ENCODE measurements at places on chromosomes 1 and 21.

GRCh38 chr1:43836267-43836951, 97.2 kb upstream of the ARTN start:
- DNase-seq: no peak

GRCh38 chr1:204366759-204367158, 7.0 kb upstream of the PLEKHA6 start:
- no peak for DNase-seq

DNA sequence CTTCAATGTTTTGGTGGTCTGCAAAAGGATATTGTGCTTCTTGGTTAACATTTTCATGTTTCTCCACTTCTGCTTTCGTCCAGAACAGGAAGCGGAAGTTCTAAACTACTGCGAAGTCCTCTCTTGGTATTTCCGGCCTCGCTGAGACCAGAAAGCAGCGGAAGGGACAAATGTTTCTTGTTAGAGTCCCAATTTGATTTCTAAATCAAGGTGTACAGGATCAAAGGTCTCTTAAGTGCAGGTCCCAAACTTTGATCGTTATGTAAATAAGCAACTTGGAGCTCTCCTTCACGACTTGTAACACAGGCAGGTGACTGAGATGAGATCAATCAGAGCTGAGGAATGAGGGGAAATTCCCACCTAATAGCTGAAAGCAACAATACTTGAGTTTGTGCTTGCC, 40.1 kb upstream of the HMCN1 start:
- DNase-seq: no peak

DNA sequence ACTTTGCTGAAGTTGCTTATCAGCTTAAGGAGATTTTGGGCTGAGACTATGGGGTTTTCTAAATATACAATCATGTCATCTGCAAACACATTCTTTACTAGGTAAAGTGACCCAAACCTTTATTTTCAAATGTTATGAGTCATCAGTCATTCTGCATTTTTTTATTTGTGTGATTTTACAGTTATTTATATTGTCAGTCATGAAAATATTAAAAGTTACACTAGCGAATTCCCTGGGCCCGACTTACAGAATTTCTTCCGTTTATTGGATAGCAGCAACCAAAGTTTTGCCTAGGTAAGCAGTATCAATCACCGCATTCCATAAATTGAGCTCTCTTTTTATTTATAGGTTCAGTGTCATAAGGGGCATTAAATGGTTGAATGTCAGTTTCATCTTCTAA, 13.8 kb downstream of the OR2M5 start:
- no peak for DNase-seq

- DNase-seq: no peak
Observed at GRCh38 chr21:23160914-23161313, 2162.7 kb downstream of the NCAM2 start.

DNA sequence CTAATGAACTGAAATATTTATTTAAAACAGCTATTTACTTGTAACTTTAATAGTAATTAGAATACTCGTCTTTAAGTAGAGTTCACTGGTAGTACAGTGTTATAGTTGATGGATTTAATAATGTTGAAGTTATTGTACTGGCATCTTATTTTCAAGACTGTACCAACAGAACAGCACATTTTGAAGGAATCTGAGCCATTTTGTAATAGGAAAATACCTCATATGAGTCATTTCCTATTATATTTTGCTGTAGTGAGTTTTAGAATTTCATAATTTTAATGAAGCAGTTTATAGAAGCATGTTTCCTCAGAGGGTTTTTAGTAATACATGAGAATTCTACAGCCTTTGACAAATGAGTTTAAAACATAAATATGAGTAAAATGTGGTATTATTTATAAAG, 258.3 kb downstream of the OLFM3 start:
- DNase-seq: peak; percentile 60

DNA sequence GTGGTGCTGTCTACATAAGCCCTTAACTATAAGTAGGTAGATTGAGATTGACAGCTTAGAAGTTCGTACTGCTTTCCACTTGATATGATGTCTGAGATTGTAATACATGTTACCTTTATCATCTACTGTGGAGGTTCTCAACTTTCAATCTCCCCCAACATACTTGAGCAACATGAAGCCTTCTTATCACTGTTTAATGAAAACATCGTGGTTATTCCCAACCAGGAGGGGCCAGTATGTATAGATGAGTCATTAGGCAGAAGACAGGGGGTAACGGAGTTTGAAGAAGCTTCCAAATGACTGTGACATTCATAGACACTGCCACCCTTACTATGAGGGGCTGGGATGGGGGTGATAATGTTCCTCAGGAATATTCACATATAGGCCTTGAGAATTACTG, 36.0 kb downstream of the CENPF start:
- no peak for DNase-seq

GRCh38 chr1:54255026-54255702, 55.2 kb downstream of the MRPL37 start:
- DNase-seq: peak; percentile 56

- no peak for DNase-seq
Observed at GRCh38 chr1:3316340-3316943, 138.0 kb upstream of the ARHGEF16 start.

DNA sequence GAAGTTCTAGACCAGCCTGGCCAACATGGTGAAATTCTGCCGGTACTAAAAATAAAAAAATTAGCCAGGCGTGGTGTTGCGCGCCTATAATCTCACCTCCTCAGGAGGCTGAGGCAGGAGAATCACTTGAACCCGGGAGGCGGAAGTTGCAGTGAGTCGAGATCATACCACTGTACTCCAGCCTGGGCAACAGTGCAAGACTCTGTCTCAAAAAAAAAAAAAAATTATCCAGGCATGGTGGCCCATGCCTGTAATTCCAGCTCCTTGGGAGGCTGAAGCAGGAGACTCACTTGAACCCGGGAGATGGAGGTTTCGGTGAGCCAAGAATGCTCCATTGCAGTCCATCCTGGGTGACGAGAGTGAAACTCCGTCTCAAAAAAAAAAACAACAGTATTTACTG, 18.5 kb upstream of the RAB42 start:
- DNase-seq: no peak

DNA sequence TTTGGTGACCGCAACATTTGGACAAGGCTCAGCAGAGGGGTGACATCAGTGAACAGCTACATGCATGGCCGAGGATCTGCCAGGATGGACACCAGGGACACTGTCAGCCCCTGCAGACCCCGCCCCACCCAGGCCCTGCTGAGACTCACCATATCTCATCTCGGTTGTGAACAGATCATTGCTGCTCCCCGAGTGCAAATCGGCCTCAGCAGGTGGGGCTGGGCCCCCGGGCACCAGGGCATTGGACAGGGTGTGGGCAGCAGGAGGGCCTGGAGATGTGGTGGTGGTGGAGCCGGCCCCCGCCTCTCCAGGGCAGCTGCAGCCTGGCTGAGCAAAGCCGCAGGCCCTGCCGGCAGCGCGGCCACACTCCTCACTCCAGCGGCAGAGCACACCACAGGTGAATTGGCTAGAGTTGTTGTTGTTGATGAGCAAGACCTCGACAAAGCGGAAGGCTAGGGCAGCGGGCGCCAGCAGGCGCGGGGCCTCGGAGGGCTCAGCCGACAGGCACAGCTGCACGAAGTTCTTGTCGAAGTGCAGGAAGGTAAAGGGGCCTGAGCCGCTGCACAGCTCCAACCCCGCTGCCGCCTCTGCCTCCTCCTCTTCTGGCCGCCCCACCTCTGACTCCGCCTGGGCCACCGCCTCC, 8.2 kb downstream of the ADGRB2 start:
- no peak for DNase-seq

- DNase-seq: no peak
Observed at GRCh38 chr1:12094180-12094579, 31.1 kb downstream of the TNFRSF8 start.

GRCh38 chr1:46532498-46533178, 18.8 kb downstream of the KNCN start:
- no peak for DNase-seq

DNA sequence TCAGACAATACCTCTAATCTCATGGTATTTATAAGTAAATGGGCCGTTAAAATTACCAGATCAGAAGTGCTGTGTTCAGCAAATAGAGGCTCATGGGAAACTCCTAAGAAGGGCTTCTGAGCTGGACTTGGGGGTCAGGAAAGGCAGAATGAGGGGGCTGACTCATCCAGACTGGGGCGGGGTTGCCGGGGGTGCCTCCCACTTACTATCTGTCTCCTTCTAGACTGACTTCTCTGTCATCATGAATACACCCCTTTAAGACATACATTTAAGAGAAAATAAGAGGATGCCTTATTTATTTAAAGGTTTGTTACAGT, 96.0 kb upstream of the ERRFI1 start:
- DNase-seq: no peak

DNA sequence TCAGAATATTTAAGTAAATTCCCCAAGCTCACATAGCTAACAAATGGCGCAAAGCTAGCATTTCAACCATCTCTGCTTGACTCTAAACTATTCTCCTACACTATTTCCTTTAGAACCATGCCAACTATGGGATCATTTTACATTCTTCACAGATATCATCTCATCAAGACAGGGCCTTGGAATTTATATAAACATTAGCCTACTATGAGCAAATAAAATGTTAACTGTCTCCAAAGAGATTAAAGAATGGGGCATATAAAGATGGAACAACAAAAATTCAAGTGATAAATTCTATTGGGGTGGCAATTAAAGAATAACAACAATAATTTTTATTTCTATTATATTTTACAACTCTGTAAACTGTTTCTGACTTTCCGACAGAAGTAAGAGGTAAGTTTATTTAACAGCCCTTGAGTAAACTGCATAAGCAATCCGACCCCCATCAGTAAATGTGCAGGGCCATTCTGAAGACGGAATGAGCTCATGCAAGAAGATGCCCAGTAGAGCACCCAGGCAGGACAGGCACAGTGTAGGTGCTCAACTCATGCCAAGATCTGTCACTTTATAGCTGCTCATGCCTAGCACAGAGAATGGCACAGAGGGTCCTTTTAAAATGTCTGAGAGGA, 261.9 kb downstream of the VAV3 start:
- no peak for DNase-seq

DNA sequence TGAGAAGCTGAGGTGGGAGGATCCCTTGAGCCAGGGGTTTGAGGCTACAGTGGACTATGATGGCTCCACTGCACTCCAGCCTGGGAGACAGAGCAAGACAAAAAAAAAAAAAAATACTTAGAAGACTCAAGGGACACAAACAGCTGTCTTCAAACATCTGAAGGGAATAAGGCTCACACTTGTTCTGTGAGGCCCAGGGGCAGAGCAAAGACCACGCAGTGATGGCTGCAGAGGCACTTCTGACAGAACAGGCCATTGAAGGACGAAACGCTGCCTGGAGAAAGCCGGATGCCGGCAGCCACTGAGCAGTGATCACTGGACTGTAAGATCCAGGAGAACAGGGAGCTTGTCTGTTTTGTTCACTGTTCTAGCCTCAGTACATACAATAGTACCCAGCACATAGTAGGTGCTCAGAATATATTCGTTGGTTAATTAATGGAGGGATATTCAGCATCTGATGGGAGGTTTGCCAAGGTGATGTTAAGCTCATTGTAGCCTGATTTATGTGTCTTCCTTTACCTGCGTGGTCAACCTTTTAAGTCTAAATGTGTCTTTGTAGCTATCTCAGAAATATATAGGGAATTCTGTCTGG, 12.1 kb upstream of the NDC1 start:
- no peak for DNase-seq

DNA sequence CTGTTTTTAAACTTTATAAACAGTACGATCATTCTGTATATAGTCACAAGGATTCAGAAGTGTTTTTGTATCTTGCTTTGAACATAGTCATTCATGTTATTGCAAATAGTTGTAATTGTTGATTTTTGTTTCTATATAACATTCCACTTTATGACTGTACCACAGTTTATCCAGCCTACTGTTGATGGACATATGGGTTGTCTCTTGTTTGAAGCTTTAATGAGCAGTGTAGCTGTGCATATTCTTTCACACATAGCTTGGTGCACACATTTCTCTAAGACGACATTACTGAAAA, 6.1 kb downstream of the CD101 start:
- DNase-seq: no peak

- DNase-seq: no peak
Observed at GRCh38 chr21:25709684-25710265, 24.9 kb downstream of the ATP5PF start.

- DNase-seq: no peak
Observed at GRCh38 chr1:44630116-44630515, 44.2 kb downstream of the TMEM53 start.

DNA sequence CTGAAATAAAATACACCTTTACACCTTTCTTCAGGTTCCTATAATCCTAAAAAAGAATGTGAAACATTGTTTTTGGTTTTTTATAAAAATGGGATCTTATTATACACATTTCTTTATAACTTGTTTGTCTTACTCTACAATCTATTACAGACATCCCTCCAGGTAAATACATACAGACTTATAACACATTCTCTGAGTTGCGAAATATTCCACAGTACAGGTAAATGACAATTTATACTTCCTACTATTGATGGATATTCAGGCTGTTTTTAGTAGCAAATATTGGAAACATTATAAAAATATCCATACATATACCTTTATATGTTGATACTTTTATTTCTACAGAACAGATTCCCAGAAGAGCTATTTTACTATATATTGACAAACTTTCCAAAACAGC, 20.3 kb downstream of the PIK3R3 start:
- DNase-seq: no peak

DNA sequence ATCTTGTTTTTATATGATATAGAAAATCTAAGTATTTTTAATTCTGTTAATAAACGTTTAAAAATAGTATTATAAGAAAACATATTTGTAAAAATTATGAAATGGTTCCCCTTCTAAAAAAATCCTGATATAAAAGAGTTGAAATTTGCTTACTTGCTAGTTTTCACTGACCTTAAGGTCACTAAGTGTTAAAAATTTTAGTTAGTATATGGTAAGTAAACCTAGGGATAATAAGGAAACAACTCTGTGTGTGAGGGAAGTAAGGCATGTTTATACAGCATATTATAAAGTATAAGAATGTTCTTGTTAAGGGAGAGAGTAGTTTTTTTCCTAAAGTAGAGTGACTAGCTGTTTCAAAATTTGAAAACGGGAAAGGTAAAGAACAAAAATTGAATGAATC, 130.9 kb upstream of the LYPLAL1 start:
- DNase-seq: no peak

- DNase-seq: no peak
Observed at GRCh38 chr1:9127395-9128165, 1.3 kb downstream of the GPR157 start.

- DNase-seq: no peak
Observed at GRCh38 chr1:53579221-53580008, 120.2 kb downstream of the DMRTB1 start.

DNA sequence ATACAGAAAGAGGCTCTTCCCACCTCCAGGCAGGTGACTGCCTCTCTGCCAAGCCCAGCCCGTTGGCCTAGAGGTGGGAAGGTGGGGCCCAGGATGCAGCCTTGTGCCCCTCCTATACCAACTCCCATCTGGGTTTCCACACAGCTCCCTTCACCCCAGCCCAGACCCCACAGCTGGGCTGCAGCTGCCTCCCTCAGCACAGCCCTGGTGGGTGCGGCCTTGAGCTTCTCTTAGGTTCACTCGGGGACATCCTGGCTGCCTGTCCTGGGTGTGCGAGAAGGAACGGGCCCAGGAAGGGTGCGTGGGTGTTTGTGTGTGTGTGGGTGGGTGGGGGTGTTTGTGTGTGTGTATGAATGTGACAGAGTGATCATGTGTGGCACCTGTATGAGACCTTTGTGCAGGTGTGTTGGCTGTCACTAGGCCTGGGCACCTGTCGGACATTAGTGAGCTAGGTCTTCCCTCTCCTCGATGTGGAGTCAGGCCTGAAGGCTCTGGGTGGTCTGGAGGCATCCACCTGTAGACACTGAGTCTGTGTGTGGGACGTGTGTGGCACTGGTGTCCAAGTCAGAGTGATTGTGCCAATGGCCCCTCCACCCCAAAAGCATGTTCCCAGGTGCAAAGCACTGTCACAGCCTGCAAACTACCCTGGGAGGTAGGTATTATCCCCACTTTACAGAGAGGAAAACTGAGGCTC, 30.7 kb downstream of the FOXO6 start:
- DNase-seq: no peak
